Activated CD4-positive, alpha-beta T cell treated with anti-CD3 and anti-CD28 coated beads, Interleukin-2, amount 10 ng/mL, durations not matched to agents 24 days and 14 days (primary cell): ENCODE measurements at places on chromosomes 3 and 15.

DNA sequence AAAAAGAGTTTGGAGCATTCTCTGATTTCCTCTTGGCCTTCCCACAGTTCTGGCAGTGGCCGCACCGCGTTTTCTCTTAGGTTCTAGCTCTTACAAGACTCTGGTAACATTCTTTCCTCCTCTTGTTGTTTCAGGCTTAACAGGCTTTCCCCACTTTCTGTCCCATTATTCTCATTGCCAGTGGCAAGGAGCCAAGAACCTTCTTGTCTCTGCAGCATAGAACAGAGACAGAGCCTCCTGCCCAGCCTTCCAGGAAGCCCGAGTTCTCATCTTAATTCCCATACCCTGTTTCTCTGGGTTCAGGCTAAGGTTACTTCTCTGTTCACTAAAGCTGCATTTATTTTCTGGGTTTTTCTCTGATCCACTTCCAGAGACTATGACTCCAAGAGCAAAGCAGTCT, 61.1 kb downstream of the DUT start:
- H3K4me3 ChIP-seq = no peak overlapping the region
- no peaks in the 10 kb centered on the region for H3K36me3 ChIP-seq
- H3K27ac ChIP-seq = no peak overlapping the region
- peaks cover 8% of the 10 kb centered on the region for H3K27me3 ChIP-seq
- H3K4me1 ChIP-seq = no peaks in the 10 kb centered on the region
- DNase-seq = no peak

DNA sequence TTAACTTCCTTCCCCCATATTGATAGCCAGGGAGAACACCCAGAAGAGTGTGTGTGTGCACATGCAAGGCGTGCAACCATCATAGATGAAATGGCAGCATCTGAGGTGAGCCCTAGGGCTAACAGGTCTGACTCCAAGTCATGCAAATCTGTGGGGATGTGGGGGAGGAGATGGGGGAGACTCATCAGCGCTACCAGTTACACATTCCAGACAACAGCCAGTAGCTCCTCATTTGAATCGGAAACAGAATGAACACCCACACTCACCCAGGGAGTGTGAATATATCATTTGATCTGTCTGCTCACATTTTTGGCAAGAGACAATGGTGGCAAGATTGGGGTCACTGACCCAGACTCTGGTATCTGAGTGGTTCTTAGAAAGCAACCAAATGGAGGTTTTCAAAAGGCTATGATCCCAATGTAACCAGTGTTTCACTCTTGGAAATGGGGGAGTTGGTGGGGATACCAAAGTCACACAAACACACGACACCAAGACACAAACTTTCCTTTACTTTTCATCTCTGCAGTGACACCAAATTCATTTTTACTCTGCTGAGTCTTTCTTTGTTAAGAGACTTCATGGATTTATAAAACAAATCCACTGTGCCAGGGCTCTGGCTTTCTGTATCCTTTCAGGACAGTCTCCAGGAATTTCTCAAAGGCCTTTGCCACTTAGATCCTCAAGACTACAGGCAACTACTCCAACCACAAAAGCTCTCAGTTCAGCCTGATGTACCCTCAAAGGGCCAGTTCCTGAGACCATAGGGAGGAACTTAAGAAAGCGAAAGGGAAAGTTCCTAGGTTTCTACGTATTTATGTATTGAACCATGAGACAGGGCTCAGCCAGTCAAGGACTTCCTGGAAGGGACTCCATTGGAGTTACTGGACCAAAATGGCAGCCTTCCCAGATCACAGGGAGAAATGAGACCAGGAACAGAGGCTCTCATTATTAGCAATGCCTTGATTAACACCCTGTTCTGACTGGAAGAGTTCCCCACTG, 2.2 kb downstream of the CDCP1 start:
- H3K27ac ChIP-seq = peak overlapping the region; percentile 34
- H3K36me3 ChIP-seq = peaks cover 3% of the 10 kb centered on the region
- no peak for DNase-seq

DNA sequence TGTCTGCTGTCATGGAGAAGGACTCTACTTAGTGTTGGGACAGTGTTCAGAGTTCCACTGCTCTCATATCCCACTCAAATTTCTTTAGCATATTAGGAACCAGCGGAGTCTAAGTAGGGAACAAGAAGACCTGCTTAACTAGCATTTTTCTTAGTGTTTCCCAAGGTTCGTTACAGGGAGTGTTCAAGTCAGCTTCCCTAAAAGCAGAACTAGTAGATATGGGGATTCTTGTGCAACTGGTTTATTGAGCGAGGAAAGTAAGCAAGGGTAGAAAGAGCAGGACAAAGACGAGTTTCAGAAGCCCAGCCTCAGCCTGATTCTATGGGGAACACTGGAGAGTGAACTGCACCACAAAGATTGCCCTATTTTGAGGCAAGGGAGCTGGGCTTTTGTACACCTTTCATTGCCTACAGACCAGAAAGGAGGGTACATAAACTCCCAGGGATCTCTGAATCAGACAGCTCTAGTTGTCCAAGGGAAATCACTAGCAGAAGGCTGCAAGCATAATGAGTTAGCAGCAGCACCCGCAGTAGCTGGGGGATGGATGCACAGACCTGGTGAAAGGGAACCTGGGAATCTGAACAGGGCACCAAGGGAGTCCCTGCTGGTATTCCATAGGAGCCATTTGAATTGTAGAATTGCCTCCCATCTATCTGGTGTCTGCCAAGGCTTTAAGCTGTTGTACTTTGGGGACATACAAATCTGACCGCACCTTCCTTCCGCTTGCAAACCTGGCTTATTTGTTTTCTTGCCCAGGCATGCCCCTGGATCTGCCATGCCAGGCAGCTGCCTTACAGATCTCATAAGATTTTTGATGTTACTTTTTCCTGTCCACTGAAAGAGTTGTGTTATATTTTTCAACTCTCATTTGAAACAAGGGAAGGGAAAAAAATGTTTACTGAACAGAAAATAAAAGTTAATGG, 15.1 kb downstream of the CMTM7 start:
- peaks cover 39% of the 10 kb centered on the region for H3K36me3 ChIP-seq
- H3K4me1 ChIP-seq = peaks cover 58% of the 10 kb centered on the region
- H3K4me3 ChIP-seq = no peak overlapping the region
- no peak for DNase-seq
- H3K27ac ChIP-seq = no peak overlapping the region

- no peaks in the 10 kb centered on the region for H3K36me3 ChIP-seq
- H3K27me3 ChIP-seq = no peaks in the 10 kb centered on the region
- DNase-seq = no peak
- peaks cover 9% of the 10 kb centered on the region for H3K4me1 ChIP-seq
- no peak overlapping the region for H3K27ac ChIP-seq
Observed at GRCh38 chr15:77167406-77167805, 96.5 kb upstream of the TSPAN3 start.

GRCh38 chr15:97984157-97984556, 23.7 kb downstream of the ARRDC4 start:
- H3K36me3 ChIP-seq = no peaks in the 10 kb centered on the region
- peaks cover 3% of the 10 kb centered on the region for H3K4me1 ChIP-seq
- H3K27ac ChIP-seq = no peak overlapping the region
- no peak for DNase-seq
- no peak overlapping the region for H3K4me3 ChIP-seq
- H3K27me3 ChIP-seq = no peaks in the 10 kb centered on the region

GRCh38 chr3:109149078-109149477, 12.6 kb downstream of the C3orf85 start:
- H3K27ac ChIP-seq = no peak overlapping the region
- no peak overlapping the region for H3K4me3 ChIP-seq
- no peaks in the 10 kb centered on the region for H3K36me3 ChIP-seq
- no peaks in the 10 kb centered on the region for H3K27me3 ChIP-seq

DNA sequence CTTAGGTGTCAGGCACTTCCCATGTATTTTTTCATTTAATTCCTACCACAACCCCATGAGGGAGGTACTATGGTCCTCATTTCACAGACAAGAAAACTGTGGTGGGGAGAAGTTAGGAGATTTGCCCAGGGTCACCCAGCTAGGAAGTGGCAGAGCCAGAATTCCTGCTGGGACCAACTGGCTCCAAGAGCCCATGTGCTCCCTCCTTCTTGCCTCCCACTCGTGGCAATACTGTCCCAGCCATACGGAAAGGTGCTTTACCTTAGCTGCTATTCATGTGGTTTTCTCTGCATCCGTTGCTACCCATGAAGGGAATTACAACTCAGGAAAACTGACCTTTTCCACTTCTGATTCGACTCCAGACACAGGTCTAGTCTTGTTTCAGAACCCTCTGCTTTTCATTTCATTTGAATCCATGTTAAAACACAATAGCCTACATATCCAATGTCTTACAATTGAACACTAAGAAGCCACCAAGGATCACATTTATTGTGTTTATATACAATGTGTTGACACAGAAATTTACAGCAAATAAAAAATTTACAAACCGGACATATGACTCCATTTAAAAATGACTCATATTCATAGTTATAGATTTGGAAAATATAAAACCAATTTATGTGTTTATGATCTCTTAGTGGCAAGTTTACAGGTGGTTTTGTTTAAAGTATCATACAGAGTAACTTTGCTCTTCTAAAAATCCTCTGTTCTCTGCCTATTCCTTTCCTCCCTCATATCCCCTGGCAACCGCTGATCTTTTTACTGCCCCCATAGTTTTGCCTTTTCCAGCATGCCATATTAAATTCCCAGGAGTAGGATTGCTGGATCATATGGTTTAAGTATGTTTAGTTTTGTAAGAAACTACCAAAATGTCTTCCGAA, 58.8 kb downstream of the BTD start:
- no peak for DNase-seq
- no peaks in the 10 kb centered on the region for H3K27me3 ChIP-seq
- peaks cover 9% of the 10 kb centered on the region for H3K4me1 ChIP-seq
